ENCODE measurements at places on chromosomes 7 and 10.

DNA sequence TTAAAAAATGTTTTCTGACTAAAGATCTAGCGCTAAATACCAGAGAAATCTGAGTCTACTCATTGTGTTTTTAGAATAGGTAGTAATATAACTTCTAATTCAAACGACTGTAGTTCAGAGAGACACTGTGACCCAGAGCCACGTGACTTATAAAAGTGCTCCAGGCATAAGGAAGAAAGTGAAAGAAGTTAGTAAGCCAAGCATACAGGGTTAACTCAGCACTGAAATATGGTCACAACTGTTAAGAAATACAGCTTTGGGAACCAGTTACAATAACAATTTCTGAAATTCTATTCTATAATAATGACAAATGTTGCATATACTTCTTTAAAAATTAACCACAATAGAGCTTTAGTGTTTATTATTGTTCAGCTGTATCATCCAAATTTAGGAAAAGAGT, 119.1 kb downstream of the TFEC start:
- no peak overlapping the region for H3K4me3 ChIP-seq
- no peaks in the 10 kb centered on the region for H3K4me1 ChIP-seq
- no peak for DNase-seq
- H3K36me3 ChIP-seq, result no peaks in the 10 kb centered on the region

DNA sequence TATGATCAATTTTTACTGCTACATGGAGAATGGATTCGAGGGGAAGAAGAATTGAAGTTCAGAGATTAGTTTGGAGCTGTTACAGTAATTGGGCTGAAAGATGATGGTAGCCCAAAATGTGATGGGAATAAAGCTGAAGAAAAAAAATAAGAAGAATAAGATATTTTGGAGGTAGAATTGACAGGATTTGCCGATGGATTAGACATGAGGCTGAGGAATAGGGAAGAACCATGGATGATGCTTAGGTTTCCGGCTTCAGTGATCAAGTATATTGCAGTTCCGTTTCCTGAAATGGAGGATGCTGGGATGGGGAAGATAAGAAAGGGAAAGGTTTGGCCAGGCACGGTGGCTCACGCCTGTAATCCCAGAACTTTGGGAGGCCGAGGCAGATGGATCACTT, 38.9 kb upstream of the FHIP2A start:
- H3K27me3 ChIP-seq, result peaks cover 17% of the 10 kb centered on the region
- H3K27ac ChIP-seq, result no peak overlapping the region
- no peaks in the 10 kb centered on the region for H3K36me3 ChIP-seq
- no peak for DNase-seq
- peaks cover 2% of the 10 kb centered on the region for H3K4me1 ChIP-seq
- H3K4me3 ChIP-seq, result no peak overlapping the region

- H3K4me3 ChIP-seq, result no peak overlapping the region
- H3K27ac ChIP-seq, result no peak overlapping the region
- H3K27me3 ChIP-seq, result peaks cover 7% of the 10 kb centered on the region
- no peaks in the 10 kb centered on the region for H3K4me1 ChIP-seq
- no peak for DNase-seq
Measured at GRCh38 chr10:78815702-78816334, 252.9 kb upstream of the ZMIZ1 start.

GRCh38 chr7:100396421-100396982, 23.2 kb downstream of the PILRA start:
- peaks cover 8% of the 10 kb centered on the region for H3K27me3 ChIP-seq
- peak overlapping the region; percentile 30 for H3K4me3 ChIP-seq
- peak; percentile 55 for DNase-seq
- peak overlapping the region; percentile 86 for H3K27ac ChIP-seq
- H3K36me3 ChIP-seq, result no peaks in the 10 kb centered on the region
- H3K4me1 ChIP-seq, result peaks cover 28% of the 10 kb centered on the region

DNA sequence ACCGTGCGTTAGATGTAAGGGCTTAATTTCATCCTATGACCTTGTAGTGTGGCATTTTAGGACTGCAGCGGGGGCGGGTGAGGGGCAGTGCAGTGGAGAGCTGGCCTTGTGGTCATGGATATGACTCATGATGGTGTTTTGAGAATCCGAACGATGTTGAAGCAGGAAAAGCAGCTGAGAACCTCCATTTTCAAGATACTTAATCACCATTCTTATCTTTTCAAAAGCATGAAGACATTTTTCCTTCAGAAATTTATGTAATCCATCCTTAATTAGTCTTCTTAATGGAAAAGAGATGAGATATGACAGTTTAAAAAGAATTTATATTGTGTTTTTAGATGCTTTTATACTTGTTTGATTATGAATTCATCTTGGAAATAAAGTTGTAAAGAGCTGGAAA, 9.6 kb downstream of the ATP5F1C start:
- H3K36me3 ChIP-seq, result peaks cover 91% of the 10 kb centered on the region
- H3K27me3 ChIP-seq, result no peaks in the 10 kb centered on the region
- peaks cover 42% of the 10 kb centered on the region for H3K4me1 ChIP-seq
- H3K27ac ChIP-seq, result peak overlapping the region; percentile 80

GRCh38 chr10:49841615-49842332, 79.7 kb upstream of the OGDHL start:
- no peak for DNase-seq
- H3K36me3 ChIP-seq, result peaks cover 83% of the 10 kb centered on the region
- H3K27me3 ChIP-seq, result no peaks in the 10 kb centered on the region

GRCh38 chr7:14765731-14766130, 136.8 kb downstream of the DGKB start:
- H3K27ac ChIP-seq, result no peak overlapping the region
- no peaks in the 10 kb centered on the region for H3K27me3 ChIP-seq
- no peaks in the 10 kb centered on the region for H3K36me3 ChIP-seq
- no peaks in the 10 kb centered on the region for H3K4me1 ChIP-seq
- no peak overlapping the region for H3K4me3 ChIP-seq

DNA sequence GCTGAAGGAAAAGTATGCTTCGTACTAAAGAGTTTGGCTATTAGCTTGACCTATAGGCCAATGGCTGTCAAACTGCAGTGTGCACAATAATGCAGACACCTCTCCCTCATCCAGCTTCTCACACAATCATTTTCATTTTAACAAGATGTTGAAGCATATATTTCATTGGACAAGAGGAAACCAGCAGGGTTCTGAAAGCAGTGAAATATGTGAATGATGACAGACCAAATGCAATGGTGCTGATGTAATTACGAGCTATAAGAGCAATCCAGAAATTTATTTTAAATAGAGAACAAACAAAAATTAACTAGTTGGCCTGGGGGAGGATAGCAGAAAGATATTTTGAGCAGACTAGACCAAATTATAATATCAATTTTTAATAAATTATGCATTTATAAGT, 331.5 kb upstream of the AKR1E2 start:
- no peaks in the 10 kb centered on the region for H3K36me3 ChIP-seq
- no peak overlapping the region for H3K4me3 ChIP-seq
- no peak for DNase-seq
- H3K27me3 ChIP-seq, result peaks cover 10% of the 10 kb centered on the region

DNA sequence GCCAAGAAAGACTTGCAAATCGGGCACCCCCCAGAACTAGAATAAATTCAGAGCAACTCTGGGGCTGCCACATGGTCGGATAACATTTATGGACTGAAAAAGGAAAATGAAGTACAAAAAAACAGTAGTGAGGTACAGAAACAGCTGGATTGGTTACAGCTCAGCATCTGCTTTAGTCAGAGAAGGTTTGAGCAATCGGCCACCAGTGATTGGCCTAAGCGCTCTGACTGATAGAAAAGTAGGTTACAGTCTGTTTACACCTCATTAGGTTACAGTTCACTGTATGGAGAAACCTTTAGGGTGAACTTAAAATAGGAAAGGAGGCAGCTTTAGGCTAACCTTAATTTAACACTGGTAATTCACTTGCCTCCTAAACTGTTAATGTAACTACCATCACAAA, 102.0 kb upstream of the DKK1 start:
- H3K36me3 ChIP-seq, result no peaks in the 10 kb centered on the region
- DNase-seq, result no peak
- H3K27me3 ChIP-seq, result peaks cover 3% of the 10 kb centered on the region
- H3K4me3 ChIP-seq, result no peak overlapping the region

DNA sequence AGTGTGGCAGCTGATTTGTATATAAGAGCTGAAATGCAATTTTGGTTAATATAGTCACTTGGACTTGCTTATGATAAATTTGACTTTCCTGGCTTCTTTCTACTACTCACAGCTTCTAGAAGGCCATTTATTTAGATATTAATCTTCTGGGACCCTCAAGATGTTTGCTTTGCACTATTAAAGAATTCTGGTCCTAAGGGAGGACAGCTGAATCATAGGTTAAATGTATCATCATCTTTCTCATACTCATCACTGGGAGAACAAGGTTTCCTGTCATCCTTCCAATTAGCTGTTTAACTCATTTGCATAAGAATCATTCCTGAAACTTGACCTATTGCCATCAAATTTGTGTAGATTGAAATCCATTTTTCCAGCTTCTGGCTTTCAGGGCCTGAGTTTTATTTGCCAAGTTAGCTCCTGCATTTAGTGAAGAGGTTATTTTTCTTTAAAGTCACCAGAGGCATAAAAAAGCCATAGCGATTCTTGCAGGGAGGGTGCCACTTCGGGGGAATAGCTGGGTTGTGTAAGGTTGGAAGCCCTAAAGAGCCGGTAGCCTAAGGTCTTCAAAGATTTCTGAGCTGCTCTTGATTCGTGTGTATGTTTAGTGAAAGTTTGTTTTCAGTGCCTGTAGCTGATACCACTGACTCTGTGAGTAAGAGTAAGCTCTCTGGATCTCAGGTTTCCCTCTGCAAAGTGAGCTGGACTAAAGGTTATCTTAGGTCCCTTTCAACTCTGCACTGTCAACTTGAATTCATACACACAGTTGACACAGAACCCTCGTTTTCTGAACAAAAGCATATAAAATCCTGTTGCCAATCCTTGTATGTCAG, 4.3 kb downstream of the MAP3K8 start:
- no peak for DNase-seq
- peaks cover 50% of the 10 kb centered on the region for H3K4me1 ChIP-seq
- H3K27me3 ChIP-seq, result no peaks in the 10 kb centered on the region
- peak overlapping the region; percentile 92 for H3K4me3 ChIP-seq

GRCh38 chr7:36809510-36809909, 85.2 kb upstream of the AOAH start:
- H3K36me3 ChIP-seq, result no peaks in the 10 kb centered on the region
- peaks cover 12% of the 10 kb centered on the region for H3K4me1 ChIP-seq
- no peaks in the 10 kb centered on the region for H3K27me3 ChIP-seq
- no peak overlapping the region for H3K27ac ChIP-seq
- H3K4me3 ChIP-seq, result no peak overlapping the region

DNA sequence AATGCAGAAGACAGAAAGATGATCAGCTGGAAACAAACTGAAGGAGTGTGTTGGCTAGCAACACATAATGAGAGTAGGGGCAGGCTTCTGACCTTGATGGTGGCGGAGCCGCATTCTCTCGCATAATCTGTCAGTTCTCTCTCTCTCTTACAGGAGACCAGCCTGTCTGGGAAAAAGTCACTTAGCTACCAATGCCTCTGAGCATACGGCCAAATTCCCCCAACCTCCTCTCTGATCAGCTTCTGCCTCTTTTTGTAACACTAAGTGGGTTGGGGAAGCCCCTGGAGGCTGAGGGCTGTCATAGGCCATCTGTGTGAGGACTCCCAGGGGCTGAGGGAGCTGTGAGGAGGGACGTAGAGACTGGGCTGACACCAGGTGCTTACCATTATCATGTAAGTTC, 104.6 kb downstream of the HIPK2 start:
- H3K27me3 ChIP-seq, result no peaks in the 10 kb centered on the region
- peaks cover 64% of the 10 kb centered on the region for H3K4me1 ChIP-seq
- peak; percentile 48 for DNase-seq

DNA sequence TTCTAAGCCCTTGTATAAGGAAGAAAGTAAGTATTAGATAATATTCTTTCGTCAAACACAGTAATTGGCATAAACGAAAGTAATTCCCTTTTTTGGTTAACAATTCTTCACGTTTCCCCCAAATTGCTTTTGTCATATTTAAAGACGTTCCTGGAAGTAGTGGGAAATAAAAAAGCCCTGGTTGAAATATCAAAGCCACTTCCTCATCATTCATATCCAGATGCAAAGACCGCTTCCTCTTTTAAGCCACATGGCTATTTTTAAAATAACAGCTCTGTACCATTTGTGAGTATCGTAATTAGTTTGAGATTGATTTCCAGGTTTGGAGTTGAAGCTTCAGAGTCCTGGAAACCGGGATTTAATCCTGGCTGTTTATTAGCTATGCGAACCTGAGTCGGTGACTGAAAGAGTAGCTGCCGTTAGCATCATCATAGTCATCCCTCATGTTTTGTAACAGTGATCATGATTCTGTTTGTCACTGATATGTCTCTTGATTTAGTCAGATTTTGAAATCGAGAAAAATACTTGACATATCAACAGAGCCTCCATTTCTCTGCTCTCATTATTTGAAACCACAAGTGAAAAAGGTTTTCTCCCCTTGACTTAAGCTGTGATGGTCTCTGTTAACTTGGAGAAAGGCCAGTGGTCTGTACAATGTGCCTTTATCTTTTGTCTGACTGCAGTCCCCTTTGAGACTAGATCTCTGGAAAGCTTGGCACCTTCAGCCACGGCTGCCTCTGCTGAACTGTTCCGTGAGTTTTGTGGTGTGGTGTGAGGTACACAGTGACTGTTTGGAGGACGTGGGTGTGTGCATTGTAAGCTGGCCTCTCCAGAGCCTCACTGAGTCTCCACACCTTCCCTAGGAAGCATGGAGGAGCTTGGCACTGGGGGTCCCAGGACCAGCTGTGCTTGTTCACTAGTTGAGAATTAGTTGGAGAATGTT, 18.1 kb downstream of the OPTN start:
- peaks cover 26% of the 10 kb centered on the region for H3K4me1 ChIP-seq
- no peak for DNase-seq
- no peaks in the 10 kb centered on the region for H3K27me3 ChIP-seq
- no peak overlapping the region for H3K4me3 ChIP-seq

DNA sequence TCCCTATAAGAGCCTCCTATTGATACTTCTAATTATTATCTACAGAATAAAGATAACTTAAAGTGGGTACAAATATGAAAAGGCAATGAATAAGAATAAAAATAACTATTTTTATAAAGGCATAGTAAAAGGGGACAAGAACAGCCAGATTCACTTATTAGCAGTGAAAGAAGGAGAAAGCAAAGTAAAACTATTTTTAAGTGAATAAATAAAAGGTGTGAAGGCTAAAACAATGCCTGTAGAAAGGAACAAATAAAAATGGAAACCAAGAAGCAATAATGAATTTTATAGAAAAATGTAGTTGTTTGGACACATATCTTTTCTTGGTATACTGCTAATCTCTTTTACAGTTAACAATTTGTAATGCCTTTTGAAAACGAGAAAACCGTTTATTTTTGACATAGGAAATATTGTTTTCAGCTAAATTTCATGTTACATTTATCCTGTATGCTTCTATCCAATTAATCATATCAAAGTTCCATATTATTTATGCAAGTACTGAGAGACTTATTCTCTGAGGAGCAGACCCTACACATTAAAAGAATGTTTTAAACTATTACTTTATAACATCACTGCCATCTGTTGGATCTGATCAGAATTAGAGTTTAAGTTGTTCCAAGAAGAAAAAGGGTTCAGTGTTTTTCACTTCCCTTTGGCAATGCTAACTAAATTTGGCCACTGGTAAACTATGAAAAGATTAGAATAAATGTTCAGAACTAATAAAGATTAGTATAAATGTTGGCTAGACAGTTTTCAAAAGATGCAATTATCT, 59.1 kb downstream of the ARMC3 start:
- H3K36me3 ChIP-seq, result no peaks in the 10 kb centered on the region
- no peak overlapping the region for H3K27ac ChIP-seq
- no peak overlapping the region for H3K4me3 ChIP-seq
- DNase-seq, result no peak
- H3K27me3 ChIP-seq, result no peaks in the 10 kb centered on the region

GRCh38 chr10:129993621-129994020, 29.5 kb upstream of the EBF3 start:
- no peak overlapping the region for H3K4me3 ChIP-seq
- no peak overlapping the region for H3K27ac ChIP-seq
- no peaks in the 10 kb centered on the region for H3K36me3 ChIP-seq

- peak; percentile 49 for DNase-seq
- H3K36me3 ChIP-seq, result no peaks in the 10 kb centered on the region
- no peak overlapping the region for H3K4me3 ChIP-seq
Measured at GRCh38 chr10:79608505-79609375, 2.0 kb upstream of the SFTPA1 start.
